ENCODE measurements at places on chromosomes 7 and 10.

DNA sequence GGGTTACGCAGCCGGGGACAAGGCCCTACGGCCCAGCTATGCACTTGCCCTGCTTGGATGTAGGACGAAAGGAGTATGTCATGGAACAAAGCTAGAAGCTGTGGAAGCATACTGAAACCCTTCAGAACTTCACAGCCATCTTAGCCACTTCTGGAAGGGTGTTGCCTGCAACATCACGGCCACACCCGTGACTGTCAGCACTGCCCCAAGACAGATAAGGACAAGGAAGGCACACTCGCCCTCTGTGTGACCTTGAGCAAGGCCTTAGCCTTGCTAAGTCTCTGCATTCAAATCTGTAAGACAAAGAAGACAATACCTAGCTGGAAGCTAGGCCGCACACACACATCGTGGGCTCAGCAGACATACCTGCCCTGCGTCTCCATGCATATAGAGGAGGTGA is 352.5 kb upstream of the MGMT start:
- DNase-seq, result no peak

DNA sequence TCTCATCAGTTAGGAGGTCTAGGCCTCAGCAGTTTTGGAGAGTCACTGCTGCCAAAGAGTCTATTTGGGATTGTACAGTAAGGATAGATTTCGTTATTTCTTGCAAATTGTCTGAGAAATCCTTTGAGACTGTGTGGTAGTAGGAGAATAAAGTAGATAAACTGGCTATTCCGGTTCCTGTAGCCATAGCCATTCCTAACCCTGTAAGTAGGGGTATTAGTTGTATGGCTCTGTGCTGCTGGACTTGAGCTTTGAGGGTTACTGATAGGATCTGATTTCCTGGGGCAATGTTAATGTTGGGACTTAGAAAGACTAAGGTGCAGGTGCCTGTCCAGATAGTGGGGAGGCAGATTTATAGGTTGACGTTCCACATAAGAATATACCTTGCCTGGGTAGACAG is 36.1 kb upstream of the ZNF138 start:
- no peak for DNase-seq

DNA sequence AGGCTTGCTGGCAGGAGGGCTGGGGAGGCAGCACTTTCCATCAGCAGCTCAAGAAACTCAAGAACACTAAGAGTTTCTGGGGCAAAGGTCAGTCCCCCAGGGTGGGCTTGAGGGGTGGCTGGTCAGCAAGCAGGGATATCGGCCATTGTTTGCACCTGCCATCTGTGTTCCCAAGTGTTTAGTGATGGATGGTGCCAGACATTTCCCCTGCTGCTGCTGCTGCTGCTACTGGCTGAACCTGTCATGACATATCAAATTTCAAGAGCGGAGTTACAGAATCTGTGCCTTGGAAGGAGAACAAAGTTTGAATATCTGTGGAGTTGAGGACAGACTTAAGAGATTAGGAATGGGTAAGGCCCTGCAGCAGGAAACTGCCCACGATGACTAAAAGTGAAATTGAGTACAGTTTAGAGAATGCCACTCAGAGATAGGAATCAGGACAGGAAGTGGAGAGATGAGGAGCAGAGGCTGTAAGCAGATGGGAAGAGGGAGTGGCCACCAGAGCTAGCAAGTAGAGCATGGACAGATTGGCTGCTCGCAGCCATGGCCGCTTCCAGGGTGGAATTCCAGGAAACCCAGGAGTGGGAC is 39.2 kb upstream of the PPP1R3C start:
- DNase-seq, result peak; percentile 48

- no peak for DNase-seq
These were observed 10.6 kb downstream of the CCSER2 start for GRCh38 chr10:84339025-84339424.

- DNase-seq, result no peak
These were observed 65.1 kb downstream of the PAPSS2 start for GRCh38 chr10:87724789-87725188.

Measured in H9 (cell line).